ENCODE measurements at places on chromosomes 2 and 18.

GRCh38 chr18:65411061-65411460 is 339.8 kb upstream of the CDH7 start:
- DNase-seq: no peak

DNA sequence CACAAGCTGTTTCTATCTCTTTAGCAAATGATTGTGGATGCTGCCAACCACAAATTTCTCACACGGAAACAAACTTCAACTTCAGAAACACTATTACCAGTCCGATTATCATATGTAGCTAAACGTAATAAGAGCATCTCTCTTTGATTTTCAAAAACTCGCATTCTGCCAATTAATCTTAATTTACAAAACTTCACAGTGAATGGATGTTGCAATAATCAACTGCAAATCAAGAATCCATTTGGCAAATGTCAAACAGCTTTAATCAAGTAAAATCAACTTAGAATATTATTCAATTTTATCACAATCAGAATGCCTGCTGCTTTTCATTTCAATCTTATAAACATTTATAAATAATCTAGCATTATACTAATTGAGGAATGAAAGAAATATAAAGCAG is 54.2 kb downstream of the DTNB start:
- DNase-seq: no peak

DNA sequence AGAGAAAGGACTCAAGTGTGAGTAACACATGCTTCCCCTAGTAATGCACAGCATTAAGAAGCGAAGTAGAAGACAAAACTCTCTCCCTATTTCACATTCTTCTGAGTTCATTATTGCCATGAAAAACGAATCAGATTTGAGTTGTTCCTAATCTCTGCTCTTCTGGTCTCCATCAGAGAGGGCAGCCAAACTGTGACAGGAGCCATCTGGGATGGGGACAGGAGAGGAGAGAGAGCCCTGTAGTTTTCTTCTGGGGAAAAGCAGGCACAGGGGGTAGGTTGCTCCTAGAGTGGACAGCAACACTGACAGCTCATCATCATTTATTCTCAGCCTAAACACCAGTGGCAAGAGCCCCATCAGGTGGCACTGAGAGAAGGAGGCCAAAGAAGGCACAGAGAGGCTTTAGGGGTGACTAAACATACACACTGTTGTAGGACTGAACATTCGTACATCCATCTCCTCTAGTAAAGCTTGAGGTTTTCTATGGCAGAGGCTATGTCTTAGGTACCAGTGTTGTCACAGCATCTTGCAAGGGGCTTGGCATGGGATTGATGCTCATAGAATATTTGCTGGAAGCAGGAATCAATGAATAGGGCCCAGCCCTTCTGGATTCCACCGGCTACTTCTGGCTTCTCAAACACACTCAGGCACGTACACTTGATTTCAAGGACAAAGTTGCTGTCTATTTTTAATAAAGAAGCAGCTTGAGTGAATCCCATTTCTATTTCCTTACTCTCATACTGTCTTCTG is 33.1 kb downstream of the SLC8A1 start:
- no peak for DNase-seq

DNA sequence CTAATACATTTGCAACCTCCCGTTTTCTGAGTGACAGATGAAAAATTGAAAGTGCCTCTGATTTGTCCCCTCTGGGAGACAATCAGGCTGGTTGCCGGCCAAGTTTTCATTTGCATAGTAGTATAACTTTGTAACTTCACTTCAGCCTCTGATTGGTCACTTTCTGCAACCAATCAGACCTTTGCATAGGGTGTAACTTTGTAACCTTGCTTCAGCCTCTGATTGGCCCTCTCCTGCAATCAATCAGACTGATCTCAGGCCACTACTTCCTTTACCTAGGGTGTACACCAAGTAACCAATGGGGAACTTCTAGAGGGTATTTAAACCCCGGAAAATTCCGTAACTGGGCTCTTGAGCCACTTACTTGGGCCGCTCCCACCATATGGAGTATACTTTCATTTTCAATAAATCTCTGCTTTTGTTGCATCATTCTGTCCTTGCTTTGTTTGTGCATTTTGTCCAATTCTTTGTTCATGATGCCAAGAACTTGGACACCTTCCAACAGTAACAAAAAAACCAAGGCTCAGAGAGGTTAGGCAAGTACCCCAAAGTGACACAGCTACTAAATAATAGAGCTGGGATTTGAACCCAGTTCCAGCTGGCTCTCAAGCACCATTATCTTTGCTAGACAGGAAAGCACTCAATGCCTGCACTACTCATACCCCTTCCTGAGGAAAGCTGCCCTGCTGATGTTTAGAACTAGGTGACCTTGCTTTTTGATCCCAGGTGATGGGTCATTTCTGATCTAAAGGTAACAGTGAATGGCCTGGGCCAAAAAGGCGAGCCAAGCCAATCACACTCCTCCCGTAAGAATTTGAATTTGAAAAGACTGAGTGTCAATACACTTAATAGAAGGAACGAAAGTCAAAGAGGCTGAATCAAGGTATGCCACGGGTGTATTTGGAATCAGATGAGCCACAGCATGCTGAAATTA is 10.9 kb upstream of the MYOM1 start:
- no peak for DNase-seq

DNA sequence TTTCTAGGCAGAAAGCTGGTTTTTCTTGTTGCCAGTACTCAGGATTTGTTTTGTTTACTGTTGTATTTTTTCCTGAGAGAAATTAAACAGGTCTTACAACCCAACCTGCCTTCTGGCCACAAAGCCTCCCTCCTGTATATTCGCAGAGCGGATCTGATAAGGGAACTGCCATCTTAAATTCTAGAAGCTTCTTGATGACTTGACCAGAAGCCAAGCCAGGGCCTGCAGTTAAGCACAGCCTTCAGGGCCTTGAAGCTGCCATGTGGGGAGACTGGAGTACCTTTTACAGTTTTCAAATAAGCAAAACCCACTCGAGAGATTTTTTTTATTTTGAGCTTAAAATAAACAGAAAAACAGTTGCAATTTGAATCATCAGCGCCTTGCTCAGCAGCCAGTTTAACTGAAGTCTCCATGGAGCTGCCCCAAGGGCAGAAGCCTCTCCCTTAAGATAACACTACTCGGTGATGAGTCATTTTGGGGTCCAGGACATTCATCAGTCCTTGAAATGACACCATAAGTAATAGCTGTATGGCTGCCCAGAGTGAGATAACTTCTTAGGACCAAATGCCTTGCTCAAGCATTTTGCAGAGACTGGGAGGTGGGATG is 51.5 kb upstream of the PHLPP1 start:
- no peak for DNase-seq

GRCh38 chr2:24490181-24490689 is 819 bp upstream of the NCOA1 start:
- DNase-seq: no peak

DNA sequence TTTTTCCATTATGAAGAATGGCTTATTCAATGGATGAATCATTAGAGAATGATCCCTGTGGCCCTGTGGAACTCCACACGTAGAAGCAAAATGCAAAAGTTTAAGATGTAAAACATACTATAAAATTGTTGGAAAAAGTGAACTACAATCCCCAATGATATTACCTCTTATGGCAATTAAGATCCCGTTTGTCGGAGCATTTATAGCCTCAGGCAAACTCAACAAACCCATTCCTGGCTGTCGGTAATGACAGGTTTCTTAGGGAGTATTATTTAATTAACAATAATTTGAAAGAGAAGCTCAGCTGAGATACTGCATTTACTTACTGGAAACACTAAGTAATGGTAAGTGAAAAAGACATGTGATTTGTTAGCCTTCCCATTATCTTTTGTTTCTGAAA is 138.3 kb downstream of the CDH20 start:
- DNase-seq: no peak

DNA sequence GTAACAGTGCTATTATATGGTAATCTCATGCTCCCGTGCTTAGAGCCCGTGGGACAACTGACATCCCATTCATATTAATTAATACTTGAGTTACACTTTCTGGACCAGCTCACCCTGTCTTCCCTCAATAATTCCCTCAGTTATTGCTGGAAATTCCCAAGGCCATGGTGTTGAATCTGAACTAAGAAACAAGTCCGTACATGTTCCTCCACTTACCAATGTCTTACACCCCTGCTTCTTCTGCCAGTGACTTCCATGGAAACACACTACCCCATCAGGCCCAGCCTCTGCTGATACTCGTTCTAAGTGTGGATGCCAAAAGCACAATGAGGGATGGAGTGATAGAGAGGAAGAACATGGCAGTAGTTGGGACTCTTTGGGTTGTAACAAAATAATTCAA is 193.7 kb downstream of the RND3 start:
- DNase-seq: no peak

DNA sequence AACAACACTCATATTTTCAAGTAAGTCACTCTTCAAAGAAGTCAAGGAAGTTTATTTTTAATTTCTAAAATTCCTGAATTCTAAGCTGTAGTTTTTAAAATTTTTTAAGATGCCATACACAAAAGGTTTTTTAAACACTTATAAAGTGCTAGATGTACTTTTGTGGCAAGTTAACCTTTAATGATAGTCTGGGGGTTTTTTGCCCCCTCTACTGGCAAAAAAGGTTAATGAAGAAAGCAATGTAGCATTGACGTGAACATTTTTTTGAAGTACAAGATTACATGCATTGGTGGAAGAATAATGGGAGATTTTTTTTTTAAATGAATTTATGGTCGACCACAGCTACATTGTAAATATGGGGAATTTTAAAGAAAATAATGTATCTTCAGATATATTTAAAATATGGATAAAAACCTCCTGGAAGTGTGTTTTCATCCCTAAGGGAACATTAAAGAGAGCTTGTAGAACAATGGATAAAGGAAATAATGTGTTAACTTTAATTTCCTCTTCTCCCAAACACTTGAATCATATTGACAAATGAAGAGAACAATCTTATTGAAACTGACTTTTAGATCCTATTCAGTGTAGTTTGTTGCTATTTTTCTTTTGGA is 12.6 kb downstream of the ITPRID2 start:
- no peak for DNase-seq

Measured in stimulated activated CD4-positive, alpha-beta T cell treated with anti-CD3 and anti-CD28 coated beads, Interleukin-12 subunit alpha, Interleukin-12 subunit beta, amount 100 ng/mL, for 4 hours (primary cell).